Activated CD4-positive, alpha-beta memory T cell treated with anti-CD3 and anti-CD28 coated beads, Interleukin-2, amount 10 ng/mL, durations not matched to agents 7 days and 5 days (primary cell): ENCODE measurements at places on chromosomes 3 and 15.

- no peak for DNase-seq
These were observed 75.0 kb downstream of the TRIM69 start for GRCh38 chr15:44811337-44811736.

DNA sequence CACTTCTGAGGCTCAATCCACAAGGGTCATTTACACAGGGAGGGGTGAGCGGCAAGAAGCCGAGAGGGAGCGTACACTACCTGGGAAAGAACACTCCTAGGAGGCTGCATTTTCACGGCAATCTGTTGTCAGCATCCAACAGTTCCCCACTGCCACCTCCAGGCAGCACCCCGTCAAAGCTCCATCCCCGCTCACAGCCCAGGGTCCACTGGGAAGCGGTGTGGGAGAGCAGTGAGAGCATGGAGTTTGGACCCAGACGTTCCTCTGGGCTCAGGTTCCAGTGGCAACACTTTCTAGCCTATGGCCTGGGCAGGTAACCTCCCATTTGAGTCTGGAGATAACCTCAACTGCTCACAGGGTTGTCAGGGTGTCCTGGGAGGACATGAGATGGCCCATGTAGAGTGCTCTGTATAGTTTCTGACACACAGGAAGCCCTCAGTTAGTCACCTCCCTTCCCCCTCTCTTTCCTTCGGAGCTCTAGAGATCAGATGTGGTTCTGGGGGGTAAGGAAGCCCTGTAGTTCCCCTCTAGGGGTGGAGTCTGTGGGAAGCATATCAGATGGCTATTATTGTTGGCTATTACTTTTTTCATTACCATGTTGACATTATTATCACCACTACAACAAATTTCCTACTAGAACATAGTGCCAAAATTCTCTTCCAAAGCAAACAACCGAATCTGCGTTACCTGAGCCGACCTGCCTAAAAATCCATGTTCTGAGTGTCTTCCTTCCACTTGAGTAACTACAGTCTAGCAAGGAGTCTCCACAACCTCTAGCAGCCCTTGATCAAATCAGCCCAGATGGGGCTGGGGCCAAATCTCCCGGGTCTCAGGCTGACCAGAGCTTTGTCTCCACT, 29.1 kb downstream of the RUVBL1 start:
- DNase-seq: no peak

DNA sequence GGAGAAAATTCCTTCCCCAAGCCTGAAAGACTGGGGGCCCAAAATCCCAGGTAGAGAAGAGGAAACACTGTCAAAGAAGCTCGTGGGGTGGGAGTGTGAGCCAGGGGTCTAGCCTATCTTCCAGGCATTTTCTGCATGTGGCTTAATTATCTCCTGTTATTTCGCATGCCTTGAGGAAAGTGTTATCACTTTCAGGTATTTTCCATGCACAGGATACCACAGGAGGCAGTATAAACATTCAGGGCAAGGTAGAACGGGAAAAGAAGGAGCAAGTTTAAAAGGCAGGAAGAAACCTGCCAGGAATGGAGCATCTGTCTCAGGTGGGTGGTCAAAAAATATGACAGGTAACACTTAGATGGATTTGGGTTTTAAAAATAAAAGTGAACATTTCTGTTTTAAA, 575.3 kb upstream of the ZNF385D start:
- DNase-seq: no peak

- no peak for DNase-seq
These were observed 32.4 kb downstream of the PAK2 start for GRCh38 chr3:196772102-196772501.

GRCh38 chr3:122977746-122978466, 49.7 kb downstream of the SEMA5B start:
- no peak for DNase-seq

GRCh38 chr3:146969356-146969755, 364.2 kb upstream of the PLSCR5 start:
- no peak for DNase-seq

- DNase-seq: no peak
These were observed 82.0 kb downstream of the USF3 start for GRCh38 chr3:113614402-113614801.

- DNase-seq: no peak
These were observed 20.7 kb downstream of the TBC1D2B start for GRCh38 chr15:78056714-78057269.
